ENCODE measurements at places on chromosomes 12 and 14.

DNA sequence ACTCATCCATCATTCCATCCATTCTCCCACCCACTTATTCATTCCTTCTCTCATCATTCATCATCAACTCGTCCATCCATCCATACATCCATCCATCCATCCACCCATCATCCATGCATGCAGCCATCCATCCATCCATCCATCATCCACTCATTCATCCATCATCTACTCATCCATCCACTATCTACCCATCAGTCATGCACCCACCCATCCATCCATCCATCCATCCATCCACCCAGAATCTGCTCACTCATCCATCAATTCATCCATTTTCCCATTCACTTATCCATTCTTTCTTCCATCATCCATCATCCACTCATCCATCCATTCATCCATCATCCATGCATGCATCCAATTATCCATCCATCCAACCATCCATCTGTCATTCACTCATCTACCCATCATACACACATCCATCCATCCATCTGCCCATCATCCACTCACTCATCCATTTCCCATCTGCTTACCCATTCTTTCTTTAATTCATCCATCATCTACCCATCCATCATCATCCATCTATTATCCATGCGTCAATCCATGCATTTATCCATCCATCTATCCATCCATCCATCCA is 107.1 kb upstream of the WSCD2 start:
- no peak for DNase-seq

DNA sequence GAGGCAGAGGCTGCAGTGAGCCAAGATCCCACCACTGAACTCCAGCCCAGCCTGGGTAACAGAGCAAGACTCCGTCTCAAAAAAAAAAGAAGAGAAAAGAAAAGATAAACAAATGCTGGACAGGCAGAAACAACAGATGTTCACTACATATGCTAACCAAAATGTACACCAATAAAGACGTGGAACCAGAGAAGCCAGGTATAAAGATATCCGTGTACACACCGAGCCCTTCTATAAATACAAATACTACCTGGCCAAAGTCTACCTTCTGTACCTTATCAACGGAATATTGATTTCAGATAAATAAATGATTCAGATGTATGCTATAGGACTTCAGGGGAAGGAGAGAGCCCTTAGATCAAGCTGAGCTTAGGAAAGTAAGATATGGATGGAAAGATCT is 10.8 kb upstream of the KRT8 start:
- DNase-seq = no peak

GRCh38 chr12:56520506-56520905 is 1.1 kb upstream of the RBMS2 start:
- DNase-seq = no peak

GRCh38 chr14:54106661-54107377 is 150.2 kb upstream of the BMP4 start:
- DNase-seq = no peak

DNA sequence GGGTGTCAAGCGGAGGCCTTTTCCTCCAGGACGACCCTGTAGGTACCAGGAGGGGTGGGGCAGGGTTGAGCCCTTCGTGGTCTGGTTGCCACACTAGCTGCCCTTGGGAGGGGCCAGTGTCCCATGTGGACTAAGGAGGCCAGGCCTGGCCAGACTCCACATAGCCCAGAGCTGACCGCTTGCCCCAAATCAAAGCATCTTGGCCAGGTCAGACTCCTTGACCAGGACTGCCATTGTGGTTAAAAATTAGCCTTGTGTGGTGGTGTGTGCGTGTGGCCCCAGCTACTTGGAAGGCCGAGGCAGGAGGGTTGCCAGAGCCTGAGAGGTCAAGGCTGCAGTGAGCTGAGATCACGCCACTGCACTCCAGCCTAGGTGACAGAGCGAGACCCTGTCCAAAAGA is 24.8 kb downstream of the ALDH2 start:
- DNase-seq = no peak

DNA sequence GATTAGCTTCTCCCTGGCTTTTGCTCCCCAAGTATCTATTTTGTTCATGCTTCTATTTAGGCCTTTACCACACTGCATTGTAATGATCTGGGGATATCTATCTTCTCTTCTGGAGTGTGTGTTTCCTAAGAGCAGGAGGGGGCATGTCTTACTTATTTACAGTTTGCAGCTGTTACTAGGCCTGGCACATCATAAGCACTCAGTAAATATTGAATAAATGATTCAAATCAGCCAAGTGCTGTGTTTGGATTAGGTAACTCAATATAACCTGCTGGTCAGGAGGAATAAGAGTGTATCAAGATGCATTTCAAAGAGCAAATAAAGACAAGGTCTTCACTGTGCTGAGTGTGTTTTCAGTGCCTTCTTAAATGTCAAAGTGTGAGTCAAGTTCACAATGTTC is 186.1 kb downstream of the FOXG1 start:
- DNase-seq = no peak

GRCh38 chr12:3278681-3279414 is 201.7 kb downstream of the TSPAN9 start:
- DNase-seq = no peak

DNA sequence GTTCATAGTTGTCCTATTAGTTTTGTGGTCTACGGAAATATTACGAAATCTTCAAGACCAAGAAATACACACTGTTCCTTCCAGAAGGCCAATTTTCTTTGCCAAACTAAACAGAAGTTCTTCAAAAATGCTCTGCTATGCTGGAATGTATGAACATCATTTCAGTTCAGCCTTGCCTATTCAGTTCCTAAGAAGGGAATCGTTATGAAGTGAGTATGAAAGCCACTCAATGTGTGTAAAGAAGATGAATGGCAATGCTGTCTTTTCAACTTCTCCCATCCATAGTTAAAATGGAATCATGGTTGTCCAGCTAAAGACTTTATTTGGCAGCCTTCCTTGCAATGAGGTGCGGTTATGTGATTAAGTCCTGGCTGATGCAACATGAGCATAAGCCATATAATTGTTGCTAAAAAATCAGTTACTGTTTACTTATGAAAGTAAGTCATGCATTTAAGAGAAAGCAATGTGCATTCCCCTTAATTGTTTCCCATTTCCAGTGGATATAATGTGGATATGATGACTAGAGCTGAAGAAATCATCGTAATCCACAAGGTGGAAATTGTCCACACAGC is 73.8 kb upstream of the PTPRR start:
- DNase-seq = no peak

GRCh38 chr12:3269594-3269993 is 192.4 kb downstream of the TSPAN9 start:
- no peak for DNase-seq

GRCh38 chr12:105503619-105504018 is 173.1 kb downstream of the C12orf75 start:
- DNase-seq = no peak

- DNase-seq = no peak
Measured at GRCh38 chr12:46439793-46440511, 67.4 kb upstream of the SLC38A2 start.

DNA sequence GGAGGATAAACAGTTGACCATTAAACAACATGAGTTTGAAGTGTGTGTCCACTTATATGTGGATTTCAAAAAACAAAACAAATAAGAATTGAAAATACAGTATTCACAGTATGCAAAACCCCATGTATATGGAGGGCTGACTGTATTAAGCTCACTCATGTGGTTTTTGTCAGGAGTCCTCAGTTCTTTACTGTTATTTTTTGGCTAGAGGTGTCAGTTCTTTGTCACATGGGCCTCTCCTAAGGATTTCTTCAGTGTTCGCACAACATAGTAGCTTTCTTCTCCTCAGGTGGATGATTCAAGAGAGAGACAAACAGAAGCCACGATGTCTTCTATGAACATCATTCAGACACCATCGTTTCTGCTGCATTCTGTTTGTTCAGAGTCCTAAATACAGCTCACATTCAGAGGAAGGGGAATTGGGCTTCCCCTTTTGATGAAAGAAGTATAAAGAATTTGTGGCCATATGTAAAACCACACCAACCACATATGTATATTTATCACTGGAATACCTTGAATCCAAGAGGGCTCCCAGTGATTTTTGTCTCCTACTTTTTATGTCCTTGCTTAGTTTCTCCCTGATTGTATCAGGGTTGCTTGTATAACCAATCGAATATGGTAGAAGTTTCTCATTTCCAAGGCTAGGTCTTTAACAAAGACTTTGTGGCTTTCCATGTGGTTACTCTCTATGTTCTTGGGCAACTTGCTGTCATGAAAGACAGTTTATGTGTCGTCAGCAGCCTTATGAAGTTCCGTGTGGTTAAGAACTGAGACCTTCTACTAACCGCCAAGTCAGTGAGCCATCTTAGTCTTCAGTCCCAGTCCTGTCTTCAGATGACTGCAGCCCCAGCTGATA is 18.9 kb downstream of the MNAT1 start:
- peak; percentile 85 for DNase-seq

DNA sequence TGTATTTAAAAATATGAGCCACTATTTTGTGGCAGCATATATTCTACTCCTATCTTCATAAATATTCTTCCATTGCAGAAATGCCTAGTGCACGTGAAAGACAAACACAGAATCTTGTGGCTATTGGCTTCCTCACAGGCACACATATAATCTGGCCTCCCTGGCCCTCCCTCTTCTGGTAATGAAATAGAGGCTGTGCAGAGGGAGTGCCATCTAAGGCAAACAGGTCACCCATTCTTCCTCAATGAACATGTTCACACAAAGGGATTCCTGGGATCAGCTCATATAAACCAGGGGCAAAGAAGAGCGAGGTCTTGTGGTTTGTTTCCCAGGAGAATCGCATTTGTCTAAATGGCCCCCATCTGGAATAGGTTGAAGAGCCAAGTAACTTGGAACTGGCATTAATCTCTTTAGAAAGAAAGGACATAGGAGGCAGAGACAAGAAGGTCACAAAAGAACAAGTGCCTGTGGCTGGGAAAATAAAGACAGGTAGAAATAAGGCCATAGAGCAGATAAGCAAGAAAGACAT is 171.6 kb upstream of the PTPRQ start:
- no peak for DNase-seq

GRCh38 chr12:121776190-121777098 is 17.0 kb downstream of the RHOF start:
- peak; percentile 90 for DNase-seq

- DNase-seq = no peak
Measured at GRCh38 chr14:100840286-100841065, 14.6 kb downstream of the MEG3 start.

GRCh38 chr12:54038284-54038870 is 5.5 kb downstream of the HOXC5 start:
- no peak for DNase-seq

DNA sequence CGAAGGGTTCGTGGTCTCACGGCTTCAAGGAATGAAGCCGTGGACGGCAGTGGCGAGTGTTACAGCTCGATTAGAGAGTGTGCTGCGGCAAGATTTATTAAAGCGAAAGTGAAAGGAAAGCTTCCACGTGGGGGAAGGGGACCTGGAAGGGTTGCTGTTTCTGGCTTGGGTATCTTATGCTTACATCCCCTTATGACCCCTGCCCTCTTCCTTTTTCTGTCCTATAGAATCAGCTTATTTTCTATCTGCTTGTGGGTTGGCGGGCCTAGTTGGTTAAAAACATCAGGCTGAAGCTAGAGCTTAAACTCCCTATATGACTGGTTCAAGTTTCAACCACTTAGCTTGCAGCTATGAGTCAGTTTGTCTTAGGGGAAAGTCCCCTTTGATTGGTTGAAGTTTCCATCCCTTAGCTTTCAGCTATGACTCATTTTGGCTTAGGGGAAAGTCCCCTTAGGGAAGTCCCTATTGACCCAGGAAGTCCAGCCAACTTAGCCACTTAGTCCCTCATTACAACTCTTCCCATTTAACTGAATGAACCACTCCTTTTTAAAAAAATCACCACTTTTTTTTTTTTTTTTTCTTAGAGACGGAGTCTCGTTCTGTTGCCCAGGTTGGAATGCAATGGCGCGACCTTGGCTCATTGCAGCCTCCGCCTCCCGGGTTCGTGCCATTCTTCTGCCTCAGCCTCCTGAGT is 1494.7 kb upstream of the TMEM132C start:
- DNase-seq = peak; percentile 31

DNA sequence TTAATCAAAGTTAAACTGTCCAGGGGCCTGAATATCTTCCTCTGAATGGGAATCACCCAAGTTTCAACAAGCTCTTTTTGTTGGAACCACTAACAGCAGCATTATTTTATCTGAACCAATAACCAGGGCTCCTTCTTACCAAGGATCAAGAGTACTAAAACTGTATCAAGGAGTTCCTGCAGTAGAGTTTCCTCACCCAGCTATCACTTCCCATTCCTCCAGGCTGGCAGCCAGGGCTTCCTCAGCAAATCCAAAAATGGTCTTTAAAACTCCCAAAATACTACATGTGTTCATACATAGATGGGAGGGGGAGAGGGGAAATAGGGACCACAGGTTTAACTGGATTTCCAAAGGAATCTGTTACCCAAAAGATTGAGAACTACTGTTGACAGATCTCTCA is 10.5 kb downstream of the FMNL3 start:
- DNase-seq = no peak

- DNase-seq = no peak
Measured at GRCh38 chr14:103960457-103961055, 18.2 kb upstream of the RD3L start.

- no peak for DNase-seq
Measured at GRCh38 chr14:40010961-40011360, 578.7 kb upstream of the FBXO33 start.

- DNase-seq = no peak
Measured at GRCh38 chr14:42027271-42027670, 420.6 kb downstream of the LRFN5 start.

DNA sequence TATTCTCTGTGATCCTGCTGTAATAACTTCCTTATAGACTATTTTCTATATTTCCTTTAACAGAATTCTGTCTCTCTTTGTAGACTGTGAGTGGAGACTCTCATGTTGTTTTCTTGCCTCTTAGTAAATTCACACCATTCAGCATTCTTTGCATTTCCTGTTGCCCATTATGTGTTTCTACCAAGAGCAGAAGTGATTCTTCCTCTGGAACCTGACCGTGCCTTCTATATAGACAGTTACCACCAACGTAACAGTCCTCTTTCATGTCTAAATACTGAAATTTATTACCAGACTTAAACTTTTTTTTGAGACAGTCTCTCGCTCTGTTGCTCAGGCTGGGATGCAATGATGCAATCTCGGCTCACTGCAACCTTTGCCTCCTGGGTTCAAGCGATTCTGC is 31.1 kb downstream of the METAP2 start:
- no peak for DNase-seq

- no peak for DNase-seq
Measured at GRCh38 chr12:89947437-89948270, 239.0 kb upstream of the ATP2B1 start.

- DNase-seq = no peak
Measured at GRCh38 chr12:84355561-84355960, 557.0 kb downstream of the SLC6A15 start.

GRCh38 chr14:92511453-92512238 is 1.9 kb upstream of the RIN3 start:
- DNase-seq = no peak

GRCh38 chr14:89308232-89308959 is 108.6 kb downstream of the FOXN3 start:
- DNase-seq = no peak

DNA sequence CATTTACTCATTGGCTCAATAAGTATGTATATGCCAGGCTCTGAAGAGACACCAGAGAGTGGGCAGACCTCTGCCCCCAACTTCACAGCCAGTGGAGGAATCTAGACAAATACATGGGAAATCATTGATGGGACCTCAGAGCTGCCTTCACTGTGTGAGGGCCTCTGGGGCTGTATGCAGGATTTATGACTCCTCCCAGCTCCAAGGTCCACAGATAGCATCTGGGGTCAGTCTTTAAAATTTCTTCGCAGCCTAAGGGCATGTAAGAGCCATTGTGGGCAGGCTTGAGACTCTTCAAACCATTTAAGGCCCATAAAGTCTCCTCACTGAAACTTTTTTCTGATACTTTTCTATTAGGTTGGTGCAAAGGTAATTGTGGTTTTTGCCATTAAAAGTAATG is 125.5 kb downstream of the SPTSSA start:
- no peak for DNase-seq
